ENCODE measurements at places on chromosomes 16 and 17.

DNA sequence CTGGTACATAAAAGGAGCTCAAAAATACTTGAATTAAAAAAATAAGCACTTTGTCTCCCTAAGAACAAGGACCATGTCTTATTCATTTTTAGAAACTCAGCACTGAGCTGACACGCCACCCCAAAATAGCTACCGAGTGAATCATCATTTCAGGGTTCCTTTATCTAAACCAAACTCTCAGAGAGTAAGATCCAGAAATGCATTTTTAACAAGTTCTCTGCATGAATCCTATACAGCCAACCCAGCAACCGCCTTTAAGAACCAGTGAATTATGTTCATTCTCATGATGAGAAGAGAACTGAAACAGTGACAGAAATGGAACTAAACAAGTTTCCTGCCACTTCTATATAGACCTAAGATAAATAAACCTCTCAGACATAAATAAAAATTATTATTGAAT lies 8.7 kb downstream of the C16orf87 start:
- DNase-seq, result peak; percentile 85

- peak; percentile 99 for DNase-seq
Observed at GRCh38 chr17:57849874-57850754, at the start of gene MRPS23. MRPS23 (minus strand) TSS chr17:57850044; CDS start chr17:57850010, 34 bp downstream.

- no peak for DNase-seq
Observed at GRCh38 chr17:56624309-56624708, 30.8 kb downstream of the NOG start.

GRCh38 chr16:86865851-86866662 lies 287.7 kb downstream of the FOXL1 start:
- no peak for DNase-seq

DNA sequence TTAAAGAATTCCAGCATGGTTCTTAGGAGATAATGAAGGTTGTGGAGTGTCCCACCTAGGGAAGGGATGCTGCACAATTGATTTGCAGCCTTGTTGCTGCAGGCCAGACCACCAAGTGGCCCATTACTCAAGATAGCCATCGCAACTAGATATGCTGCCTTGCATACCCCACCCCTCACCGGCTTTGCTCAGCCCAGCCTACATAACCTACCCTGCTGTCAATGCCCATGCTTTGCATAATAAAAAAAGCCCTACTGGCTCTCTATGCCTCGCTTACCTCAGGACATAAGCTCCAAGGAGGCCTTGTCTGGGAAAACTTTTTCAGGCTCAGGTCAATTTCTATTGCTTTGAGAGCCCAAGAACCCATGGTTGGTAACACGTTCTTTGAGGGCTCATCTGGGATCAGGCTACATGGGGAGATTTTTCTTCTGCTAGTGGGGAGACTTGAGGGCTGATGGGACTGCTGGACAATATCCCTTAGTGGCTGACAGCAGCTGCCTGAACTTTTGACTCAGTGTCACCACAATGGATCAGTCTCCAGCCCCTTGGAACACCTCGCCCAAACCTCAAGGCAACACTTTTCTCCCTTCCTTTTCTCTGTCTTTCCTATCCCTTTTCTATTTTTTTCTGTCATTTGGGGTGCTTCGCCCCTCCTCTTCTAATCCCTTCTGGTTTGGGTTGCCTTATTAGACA lies 38.3 kb downstream of the SCPEP1 start:
- no peak for DNase-seq

DNA sequence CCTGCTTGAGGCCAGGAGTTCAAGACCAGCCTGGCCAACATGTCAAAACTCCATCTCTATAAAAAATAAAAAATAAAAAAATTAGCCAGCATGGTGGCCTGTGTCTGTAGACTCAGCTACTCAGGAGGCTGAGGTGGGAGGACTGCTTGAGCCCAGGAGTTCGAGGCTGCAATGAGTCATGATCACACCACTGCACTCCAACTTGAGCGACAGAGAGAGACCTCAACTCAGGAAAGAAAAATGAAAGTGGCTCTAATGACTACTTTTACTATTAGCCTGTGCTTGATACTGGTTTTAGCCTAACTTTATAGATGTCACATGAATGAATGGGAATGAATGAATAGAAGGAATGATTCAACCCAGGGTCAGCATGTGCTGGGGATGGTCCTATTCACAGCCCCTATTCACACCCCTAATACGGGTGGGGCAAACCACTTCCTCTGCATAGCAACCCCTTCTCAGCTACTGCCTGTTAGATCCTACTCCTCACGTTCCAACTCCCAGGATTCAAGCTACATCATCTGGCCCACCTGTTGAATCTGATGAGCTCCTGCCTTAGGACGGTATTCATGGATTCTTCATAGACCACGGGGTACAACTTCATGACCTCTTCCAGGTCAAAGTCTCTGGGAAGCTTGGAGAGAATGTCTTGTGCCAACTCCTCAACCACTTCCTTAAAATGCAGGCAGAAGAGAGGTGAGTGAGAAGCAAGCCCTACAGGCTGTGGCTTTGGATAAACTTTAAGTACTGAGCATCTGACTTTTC lies 40.5 kb downstream of the LYRM1 start:
- no peak for DNase-seq

GRCh38 chr16:2468233-2468724 lies 2.8 kb upstream of the NTN3 start:
- DNase-seq, result peak; percentile 55

DNA sequence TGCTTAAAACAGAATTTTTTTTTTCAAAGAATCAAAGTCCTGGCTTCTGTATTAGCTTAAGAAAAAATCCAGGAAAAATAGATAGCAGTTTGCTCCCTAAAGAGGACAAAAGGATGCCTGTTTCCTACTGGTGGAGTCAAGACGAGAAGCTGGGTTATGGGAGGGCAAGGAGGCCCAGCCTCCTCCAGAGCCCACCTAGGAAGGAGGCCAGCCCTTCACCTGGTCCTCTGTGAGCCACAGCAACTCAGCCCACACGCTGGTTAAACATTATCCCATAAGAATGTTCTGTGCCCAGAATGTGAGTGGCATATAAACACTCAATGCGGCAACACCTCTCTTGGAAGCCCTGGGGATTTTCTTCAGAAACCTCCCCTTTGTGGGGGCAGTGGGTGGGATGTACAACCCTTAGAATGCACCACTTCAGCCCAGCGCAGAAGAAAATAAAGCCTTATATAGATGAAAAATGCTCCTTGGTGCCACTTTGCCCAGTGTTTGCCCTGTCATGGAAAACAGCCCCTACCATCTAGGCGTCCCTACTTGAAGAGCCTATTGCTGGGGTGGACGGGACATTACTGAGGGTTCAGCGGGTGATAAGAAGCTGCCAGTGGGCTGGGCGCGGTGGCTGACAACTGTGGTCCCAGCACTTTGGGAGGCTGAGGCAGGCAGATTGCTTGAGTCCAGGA lies 48.0 kb downstream of the TEKT5 start:
- DNase-seq, result no peak

GRCh38 chr17:39553341-39553945 lies 54.3 kb downstream of the NEUROD2 start:
- peak; percentile 62 for DNase-seq

DNA sequence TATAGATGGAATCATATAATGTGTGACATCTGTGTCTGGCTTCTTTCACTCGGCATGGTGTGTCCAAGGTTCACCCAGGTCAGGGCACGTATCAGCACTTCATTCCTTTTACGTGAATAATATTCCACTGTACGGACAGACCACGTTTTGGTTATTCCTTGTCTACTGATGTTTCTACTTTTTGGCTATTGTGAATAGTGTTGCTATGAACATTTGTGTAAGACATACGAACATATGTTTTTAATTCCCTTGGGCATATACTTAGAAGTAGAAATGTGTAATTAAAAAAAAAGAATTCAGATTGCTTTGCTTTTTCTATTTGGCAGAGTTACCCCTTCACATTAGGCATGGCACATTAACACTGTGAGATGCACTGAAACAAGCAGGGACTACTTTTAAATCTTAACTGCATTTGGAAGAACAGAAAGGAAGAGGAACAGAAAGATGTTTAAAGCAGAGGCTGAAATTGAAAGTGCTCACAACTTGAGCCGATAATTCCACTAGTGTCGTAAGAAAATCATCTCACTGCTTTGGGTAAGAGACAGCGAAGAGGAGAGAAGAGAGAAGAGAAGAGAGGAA lies 105.3 kb downstream of the VPS53 start:
- peak; percentile 81 for DNase-seq

DNA sequence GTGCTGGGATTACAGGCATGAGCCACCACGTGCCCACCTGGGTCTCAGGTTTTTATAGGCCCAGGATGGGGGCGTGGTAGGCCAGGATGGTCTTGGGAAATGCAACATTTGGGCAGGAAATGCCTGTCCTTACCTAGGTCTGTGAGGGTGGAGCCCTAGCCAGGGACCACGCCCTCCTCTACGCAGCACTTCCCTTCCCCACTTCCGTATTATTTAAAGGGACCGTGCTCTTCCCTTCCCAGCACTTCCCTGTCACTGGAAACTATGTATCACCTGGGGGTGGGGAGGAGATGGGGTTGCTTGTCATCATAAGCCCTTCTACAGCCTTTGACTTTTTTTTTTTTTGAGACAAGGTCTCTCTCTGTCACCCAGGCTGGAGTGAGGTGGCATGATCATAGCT lies 238.9 kb upstream of the NLRP1 start:
- no peak for DNase-seq

- DNase-seq, result no peak
Observed at GRCh38 chr17:2195729-2196128, 107.9 kb downstream of the SMG6 start.

GRCh38 chr17:82023447-82024241 lies 539 bp downstream of the LRRC45 start:
- peak; percentile 31 for DNase-seq

All from EL (cell line).